ENCODE measurements at places on chromosomes 11 and 22. TPM values are rescaled to one million over a fixed set of nuclear protein-coding genes. Genes with fewer than 3 reads are reported as not detected.

The OR5M3 gene
- not detected for total RNA-seq

The FOLR3 gene
- 3.8 TPM for total RNA-seq

The P2RX6 gene
- 0.44 TPM for total RNA-seq

The NRXN2 gene
- 0.55 TPM for total RNA-seq

The IGLL1 gene
- total RNA-seq: not detected

The PPP1R14B gene
- total RNA-seq: 296 TPM

The CLDN5 gene
- 1.1 TPM for total RNA-seq

The APOL5 gene
- not detected for total RNA-seq

The SIK3 gene
- 16.3 TPM for total RNA-seq

The LRRC74B gene
- total RNA-seq: not detected

The HTR3A gene
- total RNA-seq: under 0.01 TPM

The GRM5 gene
- 0.11 TPM for total RNA-seq

The BIK gene
- total RNA-seq: not detected

The CST6 gene
- not detected for total RNA-seq

The CASP1 gene
- total RNA-seq: 8.5 TPM

The UPK3A gene
- not detected for total RNA-seq

The OR5M11 gene
- not detected for total RNA-seq

The CDC42EP1 gene
- total RNA-seq: 15.1 TPM

The CD44 gene
- total RNA-seq: 419 TPM

The OR4A16 gene
- not detected for total RNA-seq

The HARBI1 gene
- total RNA-seq: 6.2 TPM

The KCNQ1OT1 gene
- total RNA-seq: 2.8 TPM

The TNNT3 gene
- total RNA-seq: not detected

The CREB3L1 gene
- 27.1 TPM for total RNA-seq

The PHF21B gene
- total RNA-seq: under 0.01 TPM

The LRRN4CL gene
- 12.2 TPM for total RNA-seq

The CASP5 gene
- total RNA-seq: not detected

The YPEL1 gene
- 0.50 TPM for total RNA-seq

The OR52I2 gene
- under 0.01 TPM for total RNA-seq

The GNB1L gene
- total RNA-seq: 18.8 TPM

The RAB39A gene
- not detected for total RNA-seq

The REXO2 gene
- 333 TPM for total RNA-seq

The LRRC56 gene
- total RNA-seq: 0.62 TPM

The SCN4B gene
- not detected for total RNA-seq

The POLDIP3 gene
- 25.5 TPM for total RNA-seq

The RASL10A gene
- total RNA-seq: not detected

The NLRP14 gene
- total RNA-seq: 0.50 TPM

The CHRM4 gene
- total RNA-seq: not detected

The INSC gene
- 0.77 TPM for total RNA-seq

The KRTAP5-4 gene
- total RNA-seq: not detected

The GVQW3 gene
- total RNA-seq: 2.3 TPM

The PARVB gene
- total RNA-seq: 29.5 TPM

The RAG2 gene
- total RNA-seq: not detected

The GDPD4 gene
- not detected for total RNA-seq

The UBXN1 gene
- total RNA-seq: 99.4 TPM

The TLCD5 gene
- 10.1 TPM for total RNA-seq

The CELF1 gene
- 128 TPM for total RNA-seq

The TAF6L gene
- total RNA-seq: 30.7 TPM

The SMC1B gene
- under 0.01 TPM for total RNA-seq

The ENTHD1 gene
- not detected for total RNA-seq

The MMP3 gene
- 54.4 TPM for total RNA-seq

The UBASH3B gene
- total RNA-seq: 26.6 TPM

The CRYBB2 gene
- not detected for total RNA-seq

The IMMP1L gene
- total RNA-seq: 10.6 TPM

The HOATZ gene
- total RNA-seq: under 0.01 TPM

The SERPINH1 gene
- total RNA-seq: 1,842 TPM

The OR52I1 gene
- total RNA-seq: not detected
